Activated CD8-positive, alpha-beta memory T cell treated with anti-CD3 and anti-CD28 coated beads, Interleukin-2, amount 10 ng/mL, durations not matched to agents 7 days and 5 days (primary cell): ENCODE measurements at places on chromosomes 3 and 15. TPM values are rescaled to one million over a fixed set of nuclear protein-coding genes. Genes with fewer than 3 reads are reported as not detected.

- DNase-seq: no peak
- H3K27ac ChIP-seq: no peak overlapping the region
- H3K27me3 ChIP-seq: peaks cover 16% of the 10 kb centered on the region
- peaks cover 4% of the 10 kb centered on the region for H3K4me1 ChIP-seq
These were observed 19.9 kb downstream of the C2CD4B start for GRCh38 chr15:62145015-62145735.

DNA sequence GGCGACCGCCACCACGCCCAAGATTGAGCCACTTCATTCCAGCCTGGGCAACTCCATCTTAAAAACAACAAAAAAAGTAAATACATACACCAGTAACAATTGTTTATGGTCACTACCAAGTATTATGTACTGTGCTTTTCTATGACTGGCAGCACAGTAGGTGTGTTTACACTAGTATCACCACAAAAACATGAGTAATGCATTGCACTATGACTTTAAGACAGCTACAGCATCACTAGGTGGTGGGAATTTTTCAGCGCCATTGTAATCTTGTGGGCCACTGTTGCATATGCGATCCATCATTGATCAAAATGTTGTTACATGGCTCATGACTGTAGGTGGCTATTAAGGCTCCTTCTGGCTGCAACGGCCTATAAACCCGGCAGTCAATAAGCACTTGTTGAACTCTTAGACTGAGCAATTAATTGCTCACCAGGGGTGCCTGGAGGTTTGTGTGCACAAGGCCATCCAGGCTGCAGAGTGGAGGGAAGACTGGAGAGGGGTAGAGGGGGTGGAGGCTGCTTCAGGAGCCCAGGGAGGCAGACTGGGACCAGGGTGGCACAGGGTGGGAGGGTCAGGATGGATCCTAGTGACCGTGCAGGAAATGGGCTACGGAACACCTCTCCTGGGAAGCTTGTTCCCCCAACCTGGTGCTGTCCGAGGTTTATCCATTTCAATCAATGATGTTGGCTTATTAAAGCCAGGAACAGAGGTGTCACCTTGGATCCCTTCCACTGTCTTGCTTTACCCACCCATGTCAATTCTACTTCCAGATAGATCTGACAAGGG lies 17.9 kb upstream of the COPG1 start:
- H3K27ac ChIP-seq: peak overlapping the region; percentile 76
- no peaks in the 10 kb centered on the region for H3K27me3 ChIP-seq
- no peaks in the 10 kb centered on the region for H3K36me3 ChIP-seq
- H3K4me3 ChIP-seq: peak overlapping the region; percentile 6
- peaks cover 61% of the 10 kb centered on the region for H3K4me1 ChIP-seq

DNA sequence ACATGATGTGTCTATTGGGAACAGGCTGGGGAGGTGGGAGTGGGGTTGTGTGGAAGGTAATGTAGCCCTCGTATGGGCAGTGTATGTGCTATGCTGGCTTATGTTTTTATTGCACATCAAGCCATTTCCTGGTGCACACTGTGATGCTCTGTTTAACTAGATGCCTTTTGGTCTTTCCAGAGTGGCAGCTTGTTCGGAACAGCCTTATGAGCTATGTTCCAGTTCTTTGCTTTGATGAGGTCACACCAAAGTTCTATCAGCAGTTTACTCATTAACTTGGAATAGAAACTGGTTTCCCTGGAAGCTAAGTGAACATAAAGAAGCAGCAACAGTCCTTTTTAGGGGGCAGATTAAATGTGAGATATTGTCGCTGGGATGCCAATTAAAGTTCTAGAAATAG lies 133.9 kb downstream of the DIPK2A start:
- peaks cover 4% of the 10 kb centered on the region for H3K27me3 ChIP-seq
- no peak overlapping the region for H3K4me3 ChIP-seq
- peaks cover 10% of the 10 kb centered on the region for H3K4me1 ChIP-seq
- no peak overlapping the region for H3K27ac ChIP-seq
- no peak for DNase-seq

DNA sequence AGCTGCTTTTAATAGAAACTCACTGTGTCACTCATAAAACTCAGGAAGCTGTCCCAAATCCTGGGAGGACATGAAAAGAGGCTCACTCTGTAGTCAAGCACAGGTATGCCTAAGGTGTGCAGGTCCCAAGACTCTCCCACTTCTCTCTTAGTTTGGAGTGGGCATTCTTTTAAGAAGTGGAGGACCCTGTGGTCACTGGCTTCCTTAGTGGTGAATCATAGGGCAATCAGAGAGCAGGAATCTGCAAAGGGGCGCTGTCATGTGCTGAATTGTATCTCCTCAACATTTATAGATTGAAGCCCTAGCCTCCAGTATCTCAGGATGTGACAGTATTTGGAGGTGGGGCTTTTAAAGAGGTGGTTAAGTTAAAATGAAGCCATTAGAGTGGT lies 47.2 kb upstream of the ZBTB38 start:
- H3K4me3 ChIP-seq: no peak overlapping the region
- H3K27me3 ChIP-seq: no peaks in the 10 kb centered on the region
- H3K27ac ChIP-seq: no peak overlapping the region
- DNase-seq: no peak

DNA sequence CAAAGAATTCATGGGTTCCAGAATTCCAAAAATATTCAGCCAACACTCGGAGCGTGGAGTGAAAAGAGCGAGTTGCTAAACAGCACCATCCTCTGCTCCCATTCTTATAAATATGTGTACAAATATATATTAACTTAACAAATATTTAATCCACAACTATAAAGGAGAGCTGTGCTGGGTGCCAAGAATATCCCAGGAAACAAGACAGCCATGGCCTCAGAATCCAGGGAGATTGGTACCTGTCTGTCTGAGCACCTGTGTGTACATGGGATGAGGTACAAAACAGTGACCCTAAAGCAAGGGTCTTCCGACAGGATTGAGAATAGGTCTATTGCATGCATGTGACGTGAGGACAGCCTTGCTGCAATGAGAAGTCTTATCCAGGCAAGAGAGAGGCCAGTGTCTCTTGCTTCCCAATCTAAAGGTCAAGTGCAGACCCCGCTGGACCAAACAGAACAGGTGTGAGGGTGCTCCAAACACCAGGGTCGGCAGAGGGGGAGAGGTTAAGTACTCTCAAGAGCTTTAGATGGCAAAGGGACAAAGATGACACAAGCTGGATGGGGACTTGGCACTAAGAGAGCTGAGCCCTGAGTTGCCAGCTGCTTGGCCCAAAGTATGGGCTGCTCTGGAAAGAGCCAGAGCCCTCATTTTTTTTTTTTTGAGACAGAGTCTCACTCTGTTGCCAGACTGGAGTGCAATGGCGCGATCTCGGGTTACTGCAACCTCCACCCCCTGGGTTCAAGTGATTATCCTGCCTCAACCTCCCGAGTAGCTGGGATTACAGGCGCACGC lies 36.2 kb downstream of the HOMER2 start:
- DNase-seq: no peak
- H3K36me3 ChIP-seq: no peaks in the 10 kb centered on the region
- H3K27me3 ChIP-seq: peaks cover 18% of the 10 kb centered on the region
- no peaks in the 10 kb centered on the region for H3K4me1 ChIP-seq
- no peak overlapping the region for H3K27ac ChIP-seq

DNA sequence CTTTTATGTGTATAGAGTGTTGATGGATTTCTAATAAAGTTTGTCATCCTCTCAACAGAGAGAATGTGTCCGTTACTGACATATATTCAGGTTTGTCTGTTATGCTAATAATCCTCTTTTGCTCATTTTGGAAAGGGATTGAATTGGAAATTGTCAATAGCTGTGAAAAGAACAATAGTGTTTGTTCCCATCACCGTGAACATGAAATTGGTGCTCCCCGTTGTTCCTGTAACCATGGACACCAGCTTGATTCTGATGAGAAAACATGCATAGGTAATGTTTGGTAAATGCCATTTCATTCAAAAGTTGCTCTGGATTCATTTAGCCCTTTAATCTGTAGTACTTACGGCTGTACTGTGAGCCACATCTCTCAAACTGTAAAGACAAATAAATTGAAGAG lies 707.0 kb upstream of the GOLIM4 start:
- no peaks in the 10 kb centered on the region for H3K36me3 ChIP-seq
- no peak overlapping the region for H3K27ac ChIP-seq
- H3K4me3 ChIP-seq: no peak overlapping the region
- H3K27me3 ChIP-seq: no peaks in the 10 kb centered on the region
- no peaks in the 10 kb centered on the region for H3K4me1 ChIP-seq
- DNase-seq: no peak

GRCh38 chr15:77852241-77853007 lies 219.7 kb upstream of the LINGO1 start:
- H3K36me3 ChIP-seq: no peaks in the 10 kb centered on the region
- no peak overlapping the region for H3K27ac ChIP-seq
- no peak for DNase-seq
- H3K4me3 ChIP-seq: no peak overlapping the region
- no peaks in the 10 kb centered on the region for H3K4me1 ChIP-seq

GRCh38 chr3:124903896-124904834 lies 17.0 kb upstream of the ITGB5 start:
- peaks cover 33% of the 10 kb centered on the region for H3K27me3 ChIP-seq
- no peaks in the 10 kb centered on the region for H3K36me3 ChIP-seq
- DNase-seq: no peak
- no peak overlapping the region for H3K27ac ChIP-seq

- no peaks in the 10 kb centered on the region for H3K27me3 ChIP-seq
- no peak for DNase-seq
- no peak overlapping the region for H3K4me3 ChIP-seq
These were observed 36.4 kb upstream of the ESYT3 start for GRCh38 chr3:138397983-138398382.

DNA sequence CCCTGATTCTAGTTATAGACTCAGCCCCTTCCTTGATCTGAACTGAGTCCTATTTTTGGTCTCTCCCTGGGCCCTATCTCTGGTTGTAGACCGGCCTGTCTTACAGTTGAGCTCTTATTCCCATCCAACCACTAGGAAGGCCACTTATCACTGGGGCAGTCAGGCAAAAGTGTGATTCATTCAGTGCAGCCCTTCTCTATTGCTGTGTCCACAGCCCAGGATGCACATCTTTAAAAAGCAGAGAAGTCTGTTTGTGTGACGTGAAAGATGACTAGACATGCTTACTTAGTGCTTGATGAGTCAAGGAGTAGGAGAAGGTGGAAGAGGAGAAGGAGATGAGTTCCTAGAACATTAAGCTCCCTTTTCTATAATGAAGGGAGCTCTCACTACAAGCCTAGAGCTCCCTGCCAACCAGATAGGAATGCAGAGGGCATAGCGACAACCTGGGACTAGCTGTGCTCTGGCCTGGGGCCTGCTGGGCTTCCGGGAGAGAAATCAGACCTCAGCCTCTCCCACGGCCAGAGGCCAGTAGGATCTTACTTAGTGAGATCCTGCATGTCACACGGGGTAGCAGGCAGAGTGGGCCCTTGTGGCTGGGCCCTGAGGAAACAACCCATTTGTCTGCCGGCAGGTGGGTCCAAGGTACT lies 25.7 kb downstream of the INSYN1 start:
- no peak for DNase-seq
- H3K4me3 ChIP-seq: no peak overlapping the region
- H3K4me1 ChIP-seq: no peaks in the 10 kb centered on the region
- H3K27me3 ChIP-seq: peaks cover 15% of the 10 kb centered on the region

The MITF gene
- total RNA-seq: not detected

The CAMK1 gene
- 31.7 TPM for total RNA-seq
